Left kidney (tissue), 8 donors: ENCODE measurements at places on chromosomes 2 and 18. TPM values are rescaled to one million over a fixed set of nuclear protein-coding genes. Genes with fewer than 3 reads are reported as not detected.

HRH4 gene
- 0.17 TPM for polyA plus RNA-seq

GAREM2 gene
- polyA plus RNA-seq = 6.7 TPM

GPR55 gene
- polyA plus RNA-seq = 0.17 TPM

HOXD1 gene
- 10.1 TPM for polyA plus RNA-seq

ALPG gene
- not detected for polyA plus RNA-seq

ICA1L gene
- polyA plus RNA-seq = 24.4 TPM

ANKRD62 gene
- polyA plus RNA-seq = 0.10 TPM

PLCL1 gene
- polyA plus RNA-seq = 16.8 TPM
